Stimulated activated CD4-positive, alpha-beta T cell treated with anti-CD3 and anti-CD28 coated beads, Interleukin-2, amount 100 ng/mL, for 24 hours (primary cell): ENCODE measurements at places on chromosomes 1 and 21.

GRCh38 chr1:63917571-63918417 is 144.0 kb downstream of the ROR1 start:
- no peak for DNase-seq

GRCh38 chr1:236207121-236207520 is 64.8 kb downstream of the GPR137B start:
- no peak for DNase-seq

DNA sequence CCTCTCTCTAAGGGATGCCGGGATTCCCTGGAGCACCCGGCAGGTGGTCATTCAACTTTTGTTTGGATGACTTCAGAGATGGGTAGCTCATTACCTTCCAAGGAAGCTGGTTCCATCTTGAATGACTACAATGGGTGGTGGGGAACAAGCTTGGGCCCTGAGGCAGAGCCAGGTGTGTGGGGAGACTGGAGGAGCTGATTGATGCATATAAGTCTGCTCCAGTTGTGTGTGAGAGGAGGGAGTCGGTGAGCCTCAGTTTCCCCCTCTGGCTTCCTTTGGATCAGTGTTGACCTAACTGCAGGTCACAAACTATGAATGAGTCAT is 133.8 kb upstream of the ZBTB40 start:
- DNase-seq: no peak

DNA sequence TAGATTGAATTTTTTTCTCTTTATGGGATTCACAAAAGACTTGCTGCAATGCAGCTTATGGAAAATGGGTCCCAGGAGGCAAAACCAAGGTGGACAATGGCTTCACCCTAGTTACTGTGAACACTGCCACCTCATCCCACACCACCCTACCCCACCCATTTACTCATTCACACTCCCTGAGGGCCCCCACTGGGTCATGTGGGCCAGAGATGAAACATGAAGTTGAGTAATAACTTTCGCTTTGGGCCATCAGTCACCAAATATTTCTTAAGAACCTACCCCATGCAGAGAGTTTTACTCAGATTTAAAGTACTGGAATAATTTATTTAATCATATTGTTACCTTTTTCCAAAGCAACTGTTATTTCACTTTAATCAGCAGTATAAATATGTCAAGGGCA is 191.8 kb downstream of the TPR start:
- no peak for DNase-seq

DNA sequence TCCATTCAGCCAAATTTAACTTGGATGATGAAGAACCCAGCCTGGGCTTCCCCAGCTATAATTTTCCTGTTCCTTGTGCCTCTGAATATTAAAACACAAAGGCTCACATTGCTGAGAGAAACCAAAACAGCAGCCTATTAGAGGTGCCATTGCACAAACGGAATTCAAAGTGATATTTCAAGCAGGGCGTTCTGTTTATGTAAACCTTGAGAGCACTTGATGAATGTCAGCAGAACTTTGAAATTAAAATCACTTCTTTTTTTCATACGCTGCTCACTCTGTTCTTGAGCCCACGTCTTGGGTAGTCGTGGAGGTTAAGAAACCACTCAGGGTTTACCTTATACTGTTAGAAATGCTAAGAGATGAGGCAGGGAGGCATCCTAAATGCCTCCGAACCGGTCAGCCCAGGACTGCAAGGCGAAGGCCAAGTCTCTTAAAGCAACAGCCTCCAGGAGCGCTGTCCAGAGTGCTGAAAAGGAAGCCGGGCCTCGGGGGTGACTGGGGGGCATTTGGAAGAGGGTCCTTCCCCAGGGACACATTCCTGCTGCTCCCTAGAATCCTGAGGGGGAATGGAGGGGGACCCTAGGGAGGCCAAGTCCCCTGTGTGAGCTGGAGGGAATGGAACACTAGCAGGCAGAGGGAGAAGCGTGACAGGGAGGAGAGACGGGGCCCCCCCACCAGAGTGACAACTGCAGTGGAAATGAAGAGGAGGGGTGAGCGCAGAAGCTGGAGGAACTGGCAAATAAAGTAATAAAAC is 154.8 kb upstream of the VAMP3 start:
- peak; percentile 27 for DNase-seq

DNA sequence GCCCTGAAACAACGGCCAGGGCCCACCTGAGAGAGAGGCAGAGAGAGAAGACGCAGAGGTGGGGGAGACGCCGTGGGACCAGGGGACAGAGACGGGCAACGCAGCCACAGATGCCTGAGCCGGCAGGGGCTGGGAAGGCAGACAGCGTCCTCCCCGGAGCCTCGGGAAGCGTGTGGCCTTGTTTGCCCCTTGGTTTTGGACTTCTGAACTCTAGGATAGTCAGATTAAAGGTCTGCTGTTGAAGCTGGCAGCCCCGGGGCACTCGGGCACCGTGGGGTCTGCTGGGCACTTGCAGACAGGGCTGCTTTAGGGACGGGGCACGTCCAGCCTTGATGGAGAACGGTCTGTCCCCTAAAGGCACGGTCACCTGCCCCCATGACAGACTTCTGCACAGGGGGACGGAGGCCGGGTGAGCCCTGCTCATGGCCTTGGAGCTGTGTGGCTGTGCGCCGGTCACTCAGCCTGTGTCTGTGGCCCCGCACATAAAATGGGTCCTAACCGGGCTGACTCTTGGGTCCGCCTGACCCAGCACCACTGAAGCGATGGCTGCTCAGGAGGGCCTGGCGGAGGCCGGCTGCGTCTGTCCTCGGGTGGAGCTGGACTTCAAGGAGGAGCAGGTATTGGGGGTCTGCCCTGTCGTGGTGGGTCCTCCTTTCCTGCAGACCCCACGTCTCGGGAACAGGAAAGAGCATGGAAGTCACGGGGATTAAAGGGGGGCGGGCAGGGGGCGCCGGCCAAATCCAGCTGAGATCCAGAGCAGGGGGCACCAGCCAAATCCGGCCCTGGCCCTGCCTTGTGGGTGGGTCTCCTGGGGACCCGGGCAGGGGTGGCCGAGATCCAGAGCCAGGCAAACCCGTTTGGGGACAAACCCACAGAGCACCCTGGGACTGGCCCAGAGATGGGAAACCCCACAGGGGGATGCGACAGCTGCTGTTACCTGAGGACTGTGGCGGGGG is 9.6 kb upstream of the RNF223 start:
- no peak for DNase-seq

- DNase-seq: no peak
Measured at GRCh38 chr1:206893380-206893779, 3.9 kb upstream of the IL24 start.

DNA sequence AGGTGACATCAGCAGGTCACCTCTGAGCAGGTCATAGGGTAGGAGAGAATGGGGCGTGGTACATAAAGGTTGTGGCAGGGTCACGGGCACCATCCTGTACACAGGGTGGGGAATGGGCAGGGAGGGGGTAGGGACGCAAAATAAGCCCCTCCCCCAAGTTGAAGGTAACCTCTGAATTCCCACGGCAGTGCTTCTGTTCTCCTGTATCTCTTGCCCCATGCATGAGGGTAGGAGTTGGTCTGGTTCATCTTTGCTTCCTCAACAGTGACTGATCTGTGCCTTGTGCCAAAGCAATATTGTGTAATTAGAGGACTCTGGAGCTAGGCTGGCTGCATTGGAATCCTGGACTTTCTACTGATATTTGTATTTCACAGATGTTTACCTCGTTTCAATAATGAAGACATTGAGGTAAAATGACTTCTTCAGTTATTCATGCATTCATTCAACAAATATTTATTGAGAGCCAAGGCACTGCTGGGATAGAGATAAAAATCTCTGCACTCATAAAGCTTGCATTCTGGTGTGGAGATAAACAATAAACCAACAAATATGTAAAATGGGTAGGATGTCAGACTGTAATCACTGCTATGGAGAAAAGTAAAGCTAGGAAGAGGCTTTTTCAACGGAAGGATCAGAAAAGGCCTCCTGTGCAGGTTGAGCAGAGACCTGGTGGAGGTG is 18.4 kb upstream of the GFI1 start:
- DNase-seq: no peak

DNA sequence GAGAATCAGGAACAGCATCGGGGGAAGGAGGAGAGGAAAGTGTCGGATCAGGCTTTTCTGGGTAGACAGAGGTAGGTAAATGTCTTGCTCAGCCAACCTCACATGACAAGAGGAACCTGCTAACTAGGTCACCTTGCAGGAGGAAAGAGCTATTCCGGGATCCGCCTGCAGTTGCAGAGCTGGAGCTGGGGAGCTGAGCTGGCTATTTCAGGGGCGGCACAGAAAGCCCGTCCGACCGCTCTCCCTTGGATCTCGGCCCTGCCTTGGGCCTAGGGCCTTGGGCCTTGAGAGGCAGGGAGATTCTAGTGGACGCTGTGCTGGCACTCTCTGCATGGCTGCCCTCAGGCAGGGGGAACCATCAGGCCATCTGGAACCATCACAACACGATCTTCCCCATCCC is 56.5 kb upstream of the CTPS1 start:
- DNase-seq: no peak

DNA sequence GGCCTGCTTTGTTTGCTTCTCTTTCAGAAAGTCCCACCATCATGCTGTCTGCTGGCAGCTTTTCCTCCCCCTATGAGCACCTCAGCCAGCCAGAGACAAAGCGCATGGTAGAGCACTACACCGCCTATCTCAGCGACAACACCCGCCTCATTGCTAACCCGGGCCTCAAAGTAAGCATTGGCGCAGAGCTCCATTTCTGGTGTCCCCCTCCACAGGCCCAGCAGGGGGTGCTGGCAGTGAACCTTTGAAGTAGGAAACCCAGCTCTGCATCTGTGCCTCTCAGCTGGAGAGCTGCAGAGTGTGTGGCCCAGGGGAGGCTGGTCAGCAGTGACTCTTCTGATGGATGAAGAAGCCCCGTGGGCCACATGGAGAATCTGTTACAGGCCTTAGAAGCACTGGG is 81.2 kb upstream of the RAVER2 start:
- no peak for DNase-seq

GRCh38 chr1:160904783-160905616 is 20.0 kb upstream of the ITLN1 start:
- no peak for DNase-seq

DNA sequence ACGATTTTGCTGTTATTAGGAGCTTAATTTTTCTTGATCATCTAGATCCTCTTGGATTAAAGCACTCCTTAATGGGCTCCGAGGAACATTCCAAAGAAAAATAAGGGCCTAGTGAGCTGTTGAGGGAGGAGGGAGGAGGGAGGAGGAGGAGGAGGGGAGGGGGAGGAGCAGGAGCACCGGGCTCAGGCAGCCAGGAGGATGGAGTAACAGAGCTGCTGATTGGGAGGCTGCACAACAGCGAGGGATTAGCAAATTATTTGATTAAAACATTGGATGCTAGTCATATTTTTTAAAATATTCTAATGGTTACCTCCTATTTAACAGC is 302.1 kb upstream of the RRP15 start:
- DNase-seq: no peak

DNA sequence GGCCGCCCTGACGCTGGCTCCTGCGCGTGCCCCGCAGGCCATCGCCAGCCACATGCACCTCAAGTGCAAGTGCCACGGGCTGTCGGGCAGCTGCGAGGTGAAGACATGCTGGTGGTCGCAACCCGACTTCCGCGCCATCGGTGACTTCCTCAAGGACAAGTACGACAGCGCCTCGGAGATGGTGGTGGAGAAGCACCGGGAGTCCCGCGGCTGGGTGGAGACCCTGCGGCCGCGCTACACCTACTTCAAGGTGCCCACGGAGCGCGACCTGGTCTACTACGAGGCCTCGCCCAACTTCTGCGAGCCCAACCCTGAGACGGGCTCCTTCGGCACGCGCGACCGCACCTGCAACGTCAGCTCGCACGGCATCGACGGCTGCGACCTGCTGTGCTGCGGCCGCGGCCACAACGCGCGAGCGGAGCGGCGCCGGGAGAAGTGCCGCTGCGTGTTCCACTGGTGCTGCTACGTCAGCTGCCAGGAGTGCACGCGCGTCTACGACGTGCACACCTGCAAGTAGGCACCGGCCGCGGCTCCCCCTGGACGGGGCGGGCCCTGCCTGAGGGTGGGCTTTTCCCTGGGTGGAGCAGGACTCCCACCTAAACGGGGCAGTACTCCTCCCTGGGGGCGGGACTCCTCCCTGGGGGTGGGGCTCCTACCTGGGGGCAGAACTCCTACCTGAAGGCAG is 23.4 kb upstream of the ARF1 start:
- peak; percentile 36 for DNase-seq

GRCh38 chr1:212030936-212031528 is 4.3 kb downstream of the INTS7 start:
- no peak for DNase-seq

DNA sequence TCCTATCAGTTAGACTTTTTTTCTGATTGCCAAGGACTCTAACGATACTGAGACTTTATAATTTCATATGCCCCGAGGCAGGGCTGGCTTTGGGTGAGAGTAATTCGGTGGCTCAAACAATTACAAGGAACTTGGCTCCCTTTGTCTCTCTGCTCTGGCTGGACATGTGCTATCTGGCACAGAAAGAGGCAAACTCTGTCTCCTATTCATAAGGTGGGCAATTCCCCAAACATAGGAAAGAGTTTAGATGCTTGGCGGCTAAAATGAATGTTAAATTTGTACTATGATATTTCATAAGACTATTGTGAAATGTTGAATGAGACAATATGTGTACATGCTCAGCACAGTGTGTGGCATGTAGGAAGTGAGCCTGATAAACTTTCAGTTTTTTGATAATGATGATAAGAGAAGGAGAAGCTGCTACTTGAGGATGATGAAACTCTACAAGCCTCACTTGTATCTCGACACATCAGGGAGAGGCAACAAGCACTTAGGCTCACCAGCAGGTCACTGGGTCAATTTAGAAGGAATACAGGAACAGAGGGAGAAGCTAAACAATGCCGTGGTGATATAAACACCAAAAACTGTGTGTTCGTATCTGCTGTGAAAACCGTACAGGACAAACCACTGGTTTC is 12.6 kb upstream of the NTPCR start:
- no peak for DNase-seq

DNA sequence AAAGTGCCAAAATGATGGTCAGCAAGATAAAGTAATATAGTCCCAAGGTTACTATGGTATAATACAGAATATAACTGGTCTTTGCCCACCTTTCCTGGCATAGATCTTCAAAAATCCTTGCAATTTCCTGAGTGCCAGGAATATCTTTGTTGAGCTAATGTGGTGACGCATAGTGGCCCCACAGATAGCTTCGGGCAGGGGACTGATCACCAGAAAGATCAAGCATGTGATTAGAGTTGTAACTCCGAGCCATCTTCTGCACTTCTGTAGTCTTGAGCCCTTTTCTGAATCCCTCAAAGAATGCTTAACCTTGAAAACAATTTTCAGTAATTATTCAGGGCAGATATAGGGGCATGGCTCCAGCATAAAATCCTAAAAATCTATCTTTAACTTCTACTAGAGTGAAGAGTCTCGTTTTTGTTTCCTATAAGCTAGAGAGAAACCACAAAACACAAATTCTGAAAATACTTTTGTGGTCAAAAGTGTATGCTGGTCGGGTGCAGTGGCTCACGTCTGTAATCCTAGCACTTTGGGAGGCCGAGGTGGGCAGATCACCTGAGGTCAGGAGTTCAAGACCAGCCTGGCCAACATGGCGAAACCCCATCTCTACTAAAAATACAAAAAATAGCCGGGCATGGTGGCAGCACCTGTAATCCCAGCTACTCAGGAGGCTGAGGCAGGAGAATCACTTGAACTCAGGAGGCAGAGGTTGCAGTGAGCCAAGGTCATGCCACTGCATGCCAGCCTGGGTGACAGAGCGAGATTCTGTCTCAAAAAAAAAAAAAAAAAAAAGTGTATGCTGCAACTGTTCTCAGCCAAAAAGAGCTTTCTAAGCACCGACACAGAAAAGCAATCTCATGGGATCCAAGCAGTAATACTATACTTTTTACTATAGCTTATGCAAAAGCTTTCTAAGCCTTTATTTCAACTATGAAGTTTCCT is 62.8 kb downstream of the NVL start:
- DNase-seq: no peak
